Mesothelial cell of epicardium (in vitro differentiated cells): ENCODE measurements at places on chromosomes 5 and 9. TPM values are rescaled to one million over a fixed set of nuclear protein-coding genes. Genes with fewer than 3 reads are reported as not detected.

Gene SPATA31C1
- total RNA-seq, result 0.13 to 0.29 TPM (median 0.18 TPM) in 3 replicates

Gene IL13
- total RNA-seq, result 0.33 to 0.78 TPM (median 0.50 TPM) in 3 replicates

Gene GPX3
- 2.0 to 2.6 TPM (median 2.4 TPM) in 3 replicates for total RNA-seq

Gene CD72
- total RNA-seq, result 4.2 to 5.2 TPM (median 4.7 TPM) in 3 replicates

Gene IGIP
- total RNA-seq, result 2.6 to 3.2 TPM (median 2.8 TPM) in 3 replicates
